CD4-positive, alpha-beta memory T cell (primary cell): ENCODE measurements at places on chromosomes 5 and 9. TPM values are rescaled to one million over a fixed set of nuclear protein-coding genes. Genes with fewer than 3 reads are reported as not detected.

Gene SPINK6
- polyA plus RNA-seq: not detected

GRCh38 chr5:138657360-138657759, 82.2 kb upstream of the HSPA9 start:
- no peak overlapping the region for H3K4me3 ChIP-seq
- peaks cover 26% of the 10 kb centered on the region for H3K4me1 ChIP-seq
- H3K27me3 ChIP-seq: peaks cover 75% of the 10 kb centered on the region
- no peak for DNase-seq

Gene MELK
- not detected for polyA plus RNA-seq

Gene DNLZ
- polyA plus RNA-seq: 71.3 TPM

GRCh38 chr9:108543251-108543778, 312.5 kb downstream of the ACTL7B start:
- DNase-seq: no peak
- H3K27ac ChIP-seq: no peak overlapping the region
- H3K27me3 ChIP-seq: no peaks in the 10 kb centered on the region
- no peaks in the 10 kb centered on the region for H3K36me3 ChIP-seq
- H3K4me3 ChIP-seq: no peak overlapping the region

GRCh38 chr5:177169271-177169670, 35.7 kb downstream of the NSD1 start:
- no peak overlapping the region for H3K27ac ChIP-seq
- no peak overlapping the region for H3K4me3 ChIP-seq
- H3K4me1 ChIP-seq: peaks cover 3% of the 10 kb centered on the region
- DNase-seq: no peak

Gene NR2F1-AS1
- not detected for polyA plus RNA-seq

GRCh38 chr5:9557696-9558095, 11.8 kb upstream of the SEMA5A start:
- no peaks in the 10 kb centered on the region for H3K36me3 ChIP-seq
- no peaks in the 10 kb centered on the region for H3K4me1 ChIP-seq
- no peak for DNase-seq
- H3K27me3 ChIP-seq: no peaks in the 10 kb centered on the region

GRCh38 chr5:87231037-87231808, 36.5 kb upstream of the RASA1 start:
- H3K27ac ChIP-seq: no peak overlapping the region
- DNase-seq: peak; percentile 38

Gene ZDHHC21
- polyA plus RNA-seq: 1.2 TPM

GRCh38 chr5:73893813-73894212, 267.8 kb downstream of the ARHGEF28 start:
- H3K36me3 ChIP-seq: no peaks in the 10 kb centered on the region
- H3K4me1 ChIP-seq: no peaks in the 10 kb centered on the region
- DNase-seq: no peak

GRCh38 chr9:77943057-77943456, 88.6 kb downstream of the GNAQ start:
- H3K4me1 ChIP-seq: peaks cover 45% of the 10 kb centered on the region
- H3K36me3 ChIP-seq: no peaks in the 10 kb centered on the region
- no peak overlapping the region for H3K27ac ChIP-seq
- DNase-seq: no peak
- H3K27me3 ChIP-seq: no peaks in the 10 kb centered on the region

DNA sequence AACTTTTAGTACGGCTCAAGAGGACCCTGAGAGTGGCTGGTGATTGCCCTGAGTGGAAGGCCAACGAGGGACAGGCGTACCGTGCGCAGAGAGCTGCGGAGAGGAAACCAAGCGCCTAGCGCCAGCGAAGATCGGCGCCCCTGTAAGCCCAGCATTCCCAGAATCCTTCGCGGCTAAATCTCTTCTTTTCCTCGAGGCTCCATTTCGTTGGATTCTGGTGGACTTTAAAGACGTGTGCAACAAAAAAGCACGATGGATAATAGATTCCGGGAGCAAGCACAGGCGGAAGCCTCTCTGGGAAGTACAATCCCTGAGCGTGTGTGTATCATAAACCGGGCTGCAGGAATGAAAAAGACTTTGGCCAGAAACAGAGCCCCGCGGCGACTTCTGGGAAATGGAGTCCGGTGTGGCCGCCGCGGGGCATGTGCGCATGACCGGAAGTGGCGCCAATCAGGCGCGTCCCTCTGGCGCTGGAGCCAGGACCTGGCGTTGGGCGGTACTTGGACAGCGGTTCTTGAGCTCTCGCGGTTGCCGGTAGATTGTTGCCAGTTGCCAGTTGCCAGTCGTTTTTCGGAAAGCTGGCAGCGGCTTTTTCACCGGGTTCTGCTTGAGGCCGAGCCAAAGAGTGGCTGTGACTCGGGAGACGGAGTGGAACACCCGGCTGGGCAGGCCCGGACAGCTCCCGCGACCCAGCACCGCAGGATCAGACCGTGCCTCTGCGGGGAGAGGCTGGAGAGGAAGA, at the start of gene ZNF79:
TSS of gene ZNF79 (plus strand) at position 449 of the 742 bp plus-strand sequence. CDS start 406 bp downstream, outside the sequence.
- H3K4me3 ChIP-seq: peak within 1 kb of the TSS; percentile 92
- H3K27ac ChIP-seq: peak within 1 kb of the TSS; percentile 80
- DNase-seq: peak; percentile 87
- peaks cover 46% of the 10 kb centered on the region for H3K4me1 ChIP-seq
- H3K36me3 ChIP-seq: no peaks in the 10 kb centered on the region

DNA sequence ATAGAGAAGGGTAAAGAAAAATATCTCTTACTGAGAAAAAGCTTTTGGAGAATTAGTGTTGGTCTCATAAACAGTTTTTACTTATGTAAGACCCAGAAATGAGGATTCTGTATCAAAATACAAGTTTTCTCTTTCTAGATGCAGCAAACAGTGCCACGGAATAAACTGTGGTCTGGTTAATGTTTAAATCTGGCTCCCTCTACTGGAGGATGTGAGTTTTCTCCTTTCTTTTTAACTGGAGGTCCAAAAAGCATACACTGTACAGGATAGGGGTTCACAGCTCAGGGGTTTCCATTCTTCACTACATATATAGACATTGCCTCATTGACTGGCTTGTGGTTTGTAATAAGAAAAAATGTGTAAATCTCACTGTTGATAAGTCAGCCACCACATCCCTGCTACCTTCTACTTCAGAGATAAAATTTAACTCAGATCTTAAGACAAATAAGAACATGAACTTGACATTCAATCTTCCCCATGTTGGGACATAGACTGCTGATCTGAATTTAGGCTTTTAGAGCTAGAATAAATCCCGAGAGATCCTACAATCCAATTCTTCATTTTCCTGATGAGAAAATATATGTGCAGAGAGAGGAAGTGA, 98.9 kb downstream of the CFAP95 start:
- H3K36me3 ChIP-seq: no peaks in the 10 kb centered on the region
- DNase-seq: no peak
- H3K27me3 ChIP-seq: no peaks in the 10 kb centered on the region
- H3K4me3 ChIP-seq: no peak overlapping the region
- H3K27ac ChIP-seq: no peak overlapping the region
- no peaks in the 10 kb centered on the region for H3K4me1 ChIP-seq
